ENCODE measurements at places on chromosomes 11 and 22.

GRCh38 chr11:116725434-116726221, 47.2 kb downstream of the BUD13 start:
- H3K36me3 ChIP-seq, result no peaks in the 10 kb centered on the region
- H3K4me3 ChIP-seq, result no peak overlapping the region

- H3K36me3 ChIP-seq, result no peaks in the 10 kb centered on the region
- peaks cover 3% of the 10 kb centered on the region for H3K4me1 ChIP-seq
- H3K4me3 ChIP-seq, result no peak overlapping the region
- H3K27me3 ChIP-seq, result no peaks in the 10 kb centered on the region
Observed at GRCh38 chr22:19678949-19679521, 35.3 kb upstream of the SEPTIN5 start.

DNA sequence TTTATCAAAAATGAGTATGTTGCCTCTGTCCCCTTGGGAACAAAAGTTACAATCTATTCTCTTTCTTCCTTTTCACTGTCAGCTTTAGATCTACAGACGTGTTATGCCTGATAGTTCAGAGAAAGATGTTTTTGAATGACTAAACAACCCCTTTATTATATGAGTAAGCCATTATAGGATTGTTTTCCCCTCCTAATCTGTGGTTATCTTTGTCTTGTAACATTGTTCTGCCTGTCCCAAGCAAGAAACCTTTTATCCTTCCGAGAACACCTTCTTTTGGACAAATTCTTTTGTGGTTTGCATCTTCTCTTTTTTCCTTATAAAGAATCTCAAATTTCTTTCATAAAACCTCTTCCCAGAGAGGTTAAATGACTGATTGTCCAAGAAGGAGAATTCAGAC, 208.4 kb downstream of the DDX10 start:
- DNase-seq, result no peak
- no peaks in the 10 kb centered on the region for H3K36me3 ChIP-seq
- no peaks in the 10 kb centered on the region for H3K4me1 ChIP-seq
- no peak overlapping the region for H3K4me3 ChIP-seq
- H3K27ac ChIP-seq, result no peak overlapping the region

DNA sequence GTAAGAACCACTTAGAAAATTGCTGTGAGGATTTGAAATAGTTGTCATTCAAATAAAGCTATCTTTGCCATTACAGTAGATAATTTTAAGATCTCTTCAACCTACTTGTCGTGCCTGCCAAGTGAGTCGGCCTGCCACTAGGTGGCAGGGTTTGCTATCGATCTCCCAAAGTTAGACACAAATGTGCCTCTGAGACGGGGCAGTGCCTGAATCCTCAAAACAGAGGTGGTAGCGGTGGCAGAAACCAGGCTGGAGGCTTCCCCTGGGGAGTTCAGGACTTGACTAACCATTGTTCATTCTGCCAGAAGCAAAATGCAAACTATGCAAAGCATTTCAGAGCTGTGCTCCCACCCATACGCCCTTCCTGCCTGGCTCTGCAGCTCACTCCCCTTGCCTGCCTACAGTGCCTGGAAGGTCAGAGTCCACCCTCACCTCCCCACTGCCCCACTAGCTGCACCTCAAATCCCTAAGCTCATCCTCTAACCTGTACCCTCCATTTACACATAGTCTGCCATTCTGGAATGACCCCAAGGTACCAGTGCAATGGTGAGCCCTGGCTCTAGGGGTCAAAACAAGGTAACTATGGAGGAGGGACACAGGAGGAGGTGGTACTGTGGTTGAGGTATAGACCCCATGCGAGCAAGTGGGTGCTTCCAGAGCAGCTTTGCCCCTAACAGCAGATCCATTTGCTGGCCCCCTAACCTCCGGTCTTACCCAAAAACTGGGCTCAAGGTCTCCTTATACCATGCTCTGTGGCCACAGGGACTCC, 82.1 kb downstream of the C11orf58 start:
- no peak overlapping the region for H3K4me3 ChIP-seq
- H3K27ac ChIP-seq, result no peak overlapping the region
- H3K36me3 ChIP-seq, result no peaks in the 10 kb centered on the region
- DNase-seq, result peak; percentile 79

DNA sequence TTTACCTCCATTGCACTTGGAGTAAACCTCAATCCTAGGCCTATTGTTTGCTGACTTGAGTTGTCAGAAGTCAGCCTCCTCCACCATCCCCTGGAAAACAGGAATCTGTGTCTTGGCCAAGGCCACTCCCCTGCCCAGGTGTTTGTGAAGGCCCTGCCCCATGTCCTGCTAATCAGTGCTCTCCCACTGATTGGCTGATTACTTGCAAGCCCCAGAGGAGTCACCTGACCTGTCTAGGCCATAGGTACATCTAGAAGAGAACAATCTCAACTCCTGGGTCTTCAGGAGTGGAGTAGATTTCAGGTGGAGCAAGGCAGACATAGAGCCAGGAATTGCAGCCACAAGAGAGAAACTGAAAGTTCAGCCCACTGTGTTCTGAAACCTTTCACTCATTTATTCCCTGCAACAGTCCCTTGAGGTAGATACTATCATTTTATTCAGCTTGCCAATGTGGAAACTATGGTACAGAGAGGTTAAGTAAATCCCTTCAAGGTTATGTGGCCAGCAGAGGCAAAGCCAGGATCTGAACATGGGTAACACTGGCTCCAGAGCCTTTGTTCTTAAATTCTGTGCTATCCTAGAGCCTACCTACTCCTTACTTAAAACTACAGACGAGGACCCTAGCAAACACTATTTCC, 10.4 kb downstream of the OAF start:
- DNase-seq, result no peak
- H3K36me3 ChIP-seq, result no peaks in the 10 kb centered on the region
- H3K4me3 ChIP-seq, result no peak overlapping the region

DNA sequence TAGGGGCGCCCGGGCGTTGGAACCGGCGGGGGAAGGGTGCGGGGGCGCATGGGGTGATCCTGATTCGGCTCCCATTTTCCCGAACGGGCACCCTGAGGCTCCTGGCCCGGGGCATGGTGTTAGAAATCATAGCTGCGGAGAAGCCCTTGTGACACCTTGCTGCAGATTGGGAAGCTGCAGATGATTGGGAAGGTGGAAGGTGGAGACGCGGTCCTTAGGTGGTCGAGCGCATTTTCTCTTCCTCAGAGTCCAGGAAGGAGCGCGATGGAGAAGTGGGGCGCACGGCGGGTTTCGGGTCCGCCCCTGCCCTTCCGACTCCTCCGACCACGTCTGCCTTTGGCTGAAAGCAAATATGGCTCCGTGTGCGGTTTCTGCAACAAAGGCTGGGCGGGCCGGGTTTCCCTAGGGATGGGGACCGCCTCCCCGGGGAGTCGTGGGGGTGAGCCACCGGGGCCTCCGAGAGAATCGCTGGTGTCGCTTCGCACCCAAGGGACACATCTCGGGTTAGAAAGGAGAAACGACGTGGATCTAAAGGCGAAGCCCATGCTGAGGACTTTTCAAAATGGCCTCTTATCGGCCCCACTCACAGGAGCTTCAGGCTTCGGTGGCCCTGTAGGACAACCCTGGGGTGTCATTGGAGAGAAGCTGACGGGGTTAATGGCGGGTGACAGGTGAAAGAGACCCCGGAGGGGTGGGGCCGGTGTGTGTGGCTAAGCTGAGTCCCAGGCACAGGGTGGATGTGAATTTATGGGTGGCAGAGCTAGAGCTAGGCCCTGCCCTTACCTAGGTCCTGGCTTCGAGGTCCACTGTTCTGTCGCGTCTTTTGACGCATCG, 707 bp upstream of the FTH1 start:
- peaks cover 17% of the 10 kb centered on the region for H3K4me1 ChIP-seq
- peak overlapping the region; percentile 79 for H3K4me3 ChIP-seq
- peaks cover 17% of the 10 kb centered on the region for H3K36me3 ChIP-seq
- H3K27ac ChIP-seq, result peak overlapping the region; percentile 74
- peak; percentile 67 for DNase-seq

DNA sequence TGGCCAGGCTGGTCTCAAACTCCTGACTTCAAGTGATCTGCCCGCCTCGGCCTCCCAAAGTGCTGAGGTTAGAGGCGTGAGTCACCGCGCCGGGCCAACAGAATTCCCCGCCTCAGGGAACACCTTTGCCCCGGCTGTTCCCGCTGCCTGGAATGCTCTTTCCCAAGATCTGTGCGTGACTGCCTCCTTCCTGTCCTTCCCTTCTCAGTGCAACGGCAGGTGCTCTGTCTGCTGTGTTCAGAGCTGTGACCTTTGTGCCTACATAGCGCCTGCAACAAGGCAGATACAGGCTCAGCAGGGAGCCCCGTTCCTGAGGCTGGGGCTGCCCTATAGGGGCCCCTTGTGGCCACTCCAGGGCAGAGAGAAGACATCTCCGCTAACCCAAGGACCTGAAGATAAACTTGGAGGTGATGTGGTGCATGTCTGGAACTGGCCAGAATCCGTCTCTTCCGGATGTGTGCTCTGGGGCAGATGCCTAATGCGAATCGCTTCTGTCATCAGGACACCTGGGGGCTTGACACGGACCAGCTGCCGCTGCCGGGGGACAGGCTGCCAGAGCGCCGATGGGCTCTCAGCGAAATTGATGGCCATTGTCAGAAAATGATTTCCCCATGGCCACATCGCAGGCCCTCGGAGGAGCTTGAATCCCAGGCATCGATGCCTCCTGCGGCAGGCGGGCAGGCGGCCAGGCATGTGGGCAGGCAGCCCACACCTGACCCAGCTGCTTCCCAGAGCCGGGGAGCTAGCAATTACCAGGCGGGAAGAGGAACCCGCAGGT, 43.5 kb upstream of the TCF20 start:
- peak; percentile 29 for DNase-seq
- H3K4me1 ChIP-seq, result peaks cover 6% of the 10 kb centered on the region
- H3K4me3 ChIP-seq, result no peak overlapping the region
- no peaks in the 10 kb centered on the region for H3K36me3 ChIP-seq
- H3K27me3 ChIP-seq, result 0 out of 2 replicates have a peak, but pooled peaks cover 9% of the 10 kb centered on the region
- H3K27ac ChIP-seq, result no peak overlapping the region

GRCh38 chr11:124167826-124168231, 15.3 kb upstream of the OR10D3 start:
- DNase-seq, result no peak
- H3K4me1 ChIP-seq, result peaks cover 6% of the 10 kb centered on the region
- H3K4me3 ChIP-seq, result no peak overlapping the region

GRCh38 chr11:12017865-12018453, 9.5 kb upstream of the DKK3 start:
- H3K4me3 ChIP-seq, result no peak overlapping the region
- DNase-seq, result no peak
- H3K27me3 ChIP-seq, result no peaks in the 10 kb centered on the region
- H3K4me1 ChIP-seq, result peaks cover 3% of the 10 kb centered on the region
- no peaks in the 10 kb centered on the region for H3K36me3 ChIP-seq

GRCh38 chr11:113189909-113190667, 124.3 kb upstream of the TTC12 start:
- H3K4me3 ChIP-seq, result no peak overlapping the region
- DNase-seq, result no peak
- H3K27me3 ChIP-seq, result no peaks in the 10 kb centered on the region
- H3K27ac ChIP-seq, result no peak overlapping the region

- no peaks in the 10 kb centered on the region for H3K4me1 ChIP-seq
- no peaks in the 10 kb centered on the region for H3K36me3 ChIP-seq
- no peaks in the 10 kb centered on the region for H3K27me3 ChIP-seq
- DNase-seq, result no peak
- no peak overlapping the region for H3K4me3 ChIP-seq
Observed at GRCh38 chr22:41030891-41031290, 61.5 kb upstream of the EP300 start.

DNA sequence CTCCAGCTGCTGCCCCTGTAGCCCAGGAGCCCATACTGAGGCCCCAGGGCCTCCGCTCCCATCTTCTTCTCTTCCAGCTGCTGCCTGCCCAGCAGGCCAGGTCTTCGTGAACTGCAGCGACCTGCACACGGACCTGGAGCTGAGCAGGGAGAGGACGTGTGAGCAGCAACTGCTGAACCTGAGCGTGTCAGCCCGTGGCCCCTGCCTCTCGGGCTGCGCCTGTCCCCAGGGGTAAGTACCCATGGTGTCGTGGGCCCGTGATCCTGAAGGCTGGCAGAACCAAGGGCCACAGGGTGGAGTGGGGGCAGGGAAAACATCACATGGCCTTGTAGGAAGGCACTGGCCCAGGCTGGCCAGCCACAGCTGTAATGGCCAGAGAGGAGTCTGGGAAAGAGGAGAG, 31.2 kb downstream of the OTOG start:
- DNase-seq, result no peak
- no peak overlapping the region for H3K27ac ChIP-seq
- no peaks in the 10 kb centered on the region for H3K27me3 ChIP-seq
- H3K36me3 ChIP-seq, result no peaks in the 10 kb centered on the region

DNA sequence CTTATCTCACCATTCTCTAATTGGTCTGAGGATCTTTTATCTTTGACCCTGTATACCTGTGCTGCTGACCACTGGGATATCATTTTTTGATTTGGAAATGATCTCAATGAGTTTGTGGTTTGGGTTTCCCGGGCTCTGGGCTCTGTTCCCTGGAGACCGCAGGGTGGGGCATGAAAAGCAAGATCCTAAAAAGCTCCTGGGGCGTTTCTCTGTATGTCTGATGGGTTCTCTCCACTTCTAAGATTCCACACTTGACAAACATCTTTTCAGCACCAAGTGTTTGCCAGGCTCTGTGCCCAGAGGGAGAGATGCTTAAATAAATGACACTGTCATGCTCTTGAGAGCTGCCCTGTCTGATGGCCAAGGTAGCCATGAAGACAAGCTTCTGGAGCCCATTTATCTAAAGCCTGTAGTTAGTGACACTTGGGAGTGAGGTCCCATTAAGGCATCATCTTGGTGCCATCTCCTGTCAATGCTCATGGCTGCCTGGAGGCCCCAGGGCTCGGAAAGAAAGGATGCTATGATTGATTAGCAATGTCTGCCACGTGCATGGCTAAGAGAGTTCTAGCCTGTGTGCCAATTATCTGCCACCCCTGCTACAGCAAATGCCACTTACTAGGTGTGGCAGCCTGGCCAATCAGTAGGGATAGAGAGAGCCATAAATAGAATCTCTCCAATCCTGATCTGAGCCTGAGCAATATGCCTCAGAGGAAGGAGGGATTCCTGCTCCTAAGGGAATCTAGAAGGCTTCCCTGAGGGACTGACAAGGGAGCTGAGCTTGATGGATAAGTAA, 531.6 kb downstream of the MN1 start:
- no peak overlapping the region for H3K27ac ChIP-seq
- H3K4me1 ChIP-seq, result no peaks in the 10 kb centered on the region
- no peaks in the 10 kb centered on the region for H3K36me3 ChIP-seq
- DNase-seq, result no peak
- H3K27me3 ChIP-seq, result no peaks in the 10 kb centered on the region

DNA sequence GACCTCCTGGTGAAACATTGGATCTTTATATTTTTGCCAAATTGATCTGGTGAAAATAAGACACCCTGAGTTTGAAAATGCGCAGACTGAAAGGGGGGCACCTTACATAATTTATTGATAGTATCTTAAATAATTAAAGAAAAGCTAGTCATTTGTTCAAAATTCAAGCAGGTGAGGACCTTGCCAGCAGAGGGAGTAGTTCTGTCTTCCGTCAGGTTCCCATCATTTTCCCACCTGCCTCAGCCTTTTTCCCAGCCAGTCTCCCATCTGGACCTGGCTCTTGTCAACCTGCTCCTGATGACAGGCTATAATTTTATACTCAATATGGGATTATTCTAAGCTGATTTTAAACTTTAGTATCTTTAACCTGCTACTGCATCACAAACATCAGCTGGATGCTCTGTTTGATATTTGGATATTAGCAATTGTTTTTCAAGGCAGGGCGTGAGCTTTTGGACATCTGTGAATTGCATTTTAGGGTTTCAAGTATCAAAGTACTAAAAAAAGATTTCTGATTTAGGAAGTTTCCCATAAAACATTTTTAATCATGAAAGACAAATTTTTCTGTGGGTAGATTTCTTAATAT, 132.0 kb downstream of the ELP4 start:
- no peaks in the 10 kb centered on the region for H3K27me3 ChIP-seq
- H3K36me3 ChIP-seq, result peaks cover 4% of the 10 kb centered on the region
- no peak overlapping the region for H3K27ac ChIP-seq
- peak; percentile 33 for DNase-seq
- H3K4me3 ChIP-seq, result no peak overlapping the region

All from SJCRH30 (cell line).